Stimulated activated CD4-positive, alpha-beta T cell treated with anti-CD3 and anti-CD28 coated beads, Interleukin-1b, Interleukin-23, amount 100 ng/mL, for 48 hours (primary cell): ENCODE measurements at places on chromosomes 13 and 19.

DNA sequence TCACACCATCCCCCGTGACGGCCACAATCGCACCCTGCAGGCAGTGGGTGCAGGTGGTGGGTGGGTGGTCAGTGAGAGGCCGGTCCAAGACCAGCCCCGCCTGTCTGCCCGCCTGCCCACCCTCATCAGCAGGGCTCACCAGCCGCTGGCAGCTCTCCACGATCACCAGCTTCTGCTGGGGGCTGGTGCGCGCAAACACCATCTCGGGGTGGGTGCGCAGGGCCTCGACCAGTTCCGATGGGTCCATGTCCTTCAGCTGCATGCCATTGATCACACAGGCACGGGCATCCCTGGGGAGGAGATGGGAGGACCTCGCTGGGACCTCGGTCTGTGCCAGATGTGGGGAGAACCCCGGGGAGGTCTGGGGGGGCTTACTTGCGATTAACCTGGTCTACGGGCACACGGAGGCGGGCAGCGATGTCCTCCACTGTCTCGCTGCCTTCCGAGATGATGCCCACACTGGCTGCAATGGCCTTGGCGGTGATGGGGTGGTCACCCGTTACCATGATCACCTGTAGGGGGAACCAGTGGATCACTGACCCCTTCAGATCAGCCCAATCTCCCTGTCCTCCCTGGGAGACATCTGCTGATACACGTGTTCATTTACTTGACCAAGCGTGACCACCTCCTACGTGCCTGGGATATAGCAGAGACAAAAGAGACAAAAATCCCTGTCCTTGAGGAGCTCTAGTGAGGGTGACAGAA is 8.0 kb downstream of the ATP4A start:
- no peak for DNase-seq

- DNase-seq: peak; percentile 75
Measured at GRCh38 chr19:13621413-13621812, 115.1 kb upstream of the CACNA1A start.

- no peak for DNase-seq
Measured at GRCh38 chr19:55322204-55322885, 2.8 kb downstream of the TMEM150B start.

DNA sequence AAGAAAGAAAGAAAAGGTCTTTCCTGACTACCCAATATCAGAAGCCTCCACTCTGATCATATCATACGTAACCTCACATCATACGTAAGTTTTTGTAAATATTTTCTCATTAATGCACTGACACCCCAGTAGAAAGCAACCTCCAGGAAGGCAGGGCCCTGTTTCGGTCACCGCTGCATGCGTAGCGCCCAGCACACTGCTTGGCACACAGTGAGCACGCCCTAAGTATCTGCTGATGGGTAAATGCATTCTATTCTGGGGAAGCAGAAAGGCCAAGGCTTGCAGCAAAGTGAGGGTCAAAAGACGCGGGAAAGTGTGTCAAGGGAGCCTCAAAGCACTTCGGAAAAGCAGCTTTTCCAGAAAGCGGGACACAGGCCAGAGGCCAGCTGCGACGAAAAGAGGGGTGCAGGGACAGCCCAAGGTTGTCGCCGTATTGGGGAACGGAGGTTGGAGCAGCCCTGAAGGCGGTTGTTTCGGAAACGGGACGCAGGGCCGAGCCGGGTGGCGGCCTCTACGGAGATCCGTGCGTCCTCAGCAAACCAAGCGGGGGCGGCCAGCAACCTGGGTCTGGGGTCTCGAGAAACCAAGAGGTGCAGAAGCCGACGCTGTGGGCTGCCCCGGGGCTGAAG is 463 bp downstream of the SUGP1 start:
- DNase-seq: no peak

DNA sequence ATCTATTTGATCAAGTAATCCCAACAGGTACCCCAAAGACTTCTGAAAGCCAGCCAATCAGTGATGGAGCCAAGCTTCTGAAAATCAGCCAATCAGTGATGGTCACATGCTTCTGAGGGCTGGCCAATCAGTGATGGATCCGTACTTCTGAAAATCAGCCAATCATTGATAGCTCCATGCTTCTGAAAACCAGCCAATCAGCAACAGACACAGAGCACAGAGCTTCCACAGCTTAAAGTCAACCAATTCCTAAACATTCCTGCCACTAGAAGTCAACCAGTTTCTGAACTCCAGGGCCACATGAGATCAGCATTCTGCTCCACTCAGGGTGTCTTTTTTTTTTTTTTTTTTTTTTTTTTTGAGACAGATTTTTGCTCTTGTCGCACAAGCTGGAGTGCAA is 8.2 kb upstream of the HSD17B14 start:
- DNase-seq: no peak

- DNase-seq: no peak
Measured at GRCh38 chr13:64371045-64371444, 2859.1 kb downstream of the PCDH9 start.

- no peak for DNase-seq
Measured at GRCh38 chr13:34627509-34628208, 314.4 kb upstream of the NBEA start.
